ENCODE measurements at places on chromosomes 5 and 9.

GRCh38 chr5:68468322-68468721 lies 252.8 kb downstream of the PIK3R1 start:
- DNase-seq, result no peak

- DNase-seq, result no peak
Observed at GRCh38 chr5:17317473-17317872, 100.0 kb downstream of the BASP1 start.

DNA sequence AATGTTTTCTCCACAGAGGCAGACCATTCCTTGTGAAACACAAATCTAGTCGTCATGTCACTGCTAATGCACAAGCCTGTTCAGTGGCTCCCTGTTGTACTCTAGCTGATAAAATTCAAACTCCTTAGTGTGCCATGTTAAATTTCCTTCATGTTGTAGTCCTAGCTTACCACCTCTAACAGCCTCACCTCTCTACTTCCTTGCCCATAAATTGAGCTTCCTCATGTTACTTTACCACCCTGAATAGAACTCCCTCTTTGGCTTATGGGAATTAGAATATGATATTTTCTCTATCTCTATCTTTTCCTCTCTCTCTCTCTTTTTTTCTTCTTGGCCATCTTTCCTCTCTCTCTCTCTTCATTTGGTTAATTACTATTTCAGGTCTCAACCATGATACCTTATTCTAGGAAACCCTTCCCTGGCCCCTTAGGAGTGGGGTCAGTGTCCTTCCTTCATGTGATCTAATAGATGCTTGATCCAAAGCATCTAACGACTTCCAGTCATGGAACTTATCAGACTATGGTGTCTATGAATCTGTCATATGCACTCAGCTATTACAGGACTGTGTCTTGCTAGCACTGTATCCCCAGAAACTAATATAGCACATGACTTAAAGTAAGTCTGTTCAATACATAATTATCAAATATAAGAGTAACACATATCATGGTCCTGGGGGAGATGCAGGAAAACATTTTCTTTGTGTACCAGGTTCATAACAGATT lies 31.5 kb upstream of the ALDH1A1 start:
- no peak for DNase-seq

GRCh38 chr9:108094676-108094993 lies 605.1 kb upstream of the KLF4 start:
- DNase-seq, result no peak

- DNase-seq, result no peak
Observed at GRCh38 chr9:4272126-4272525, 27.7 kb downstream of the GLIS3 start.

- no peak for DNase-seq
Observed at GRCh38 chr9:81729135-81729534, 39.8 kb upstream of the TLE1 start.

DNA sequence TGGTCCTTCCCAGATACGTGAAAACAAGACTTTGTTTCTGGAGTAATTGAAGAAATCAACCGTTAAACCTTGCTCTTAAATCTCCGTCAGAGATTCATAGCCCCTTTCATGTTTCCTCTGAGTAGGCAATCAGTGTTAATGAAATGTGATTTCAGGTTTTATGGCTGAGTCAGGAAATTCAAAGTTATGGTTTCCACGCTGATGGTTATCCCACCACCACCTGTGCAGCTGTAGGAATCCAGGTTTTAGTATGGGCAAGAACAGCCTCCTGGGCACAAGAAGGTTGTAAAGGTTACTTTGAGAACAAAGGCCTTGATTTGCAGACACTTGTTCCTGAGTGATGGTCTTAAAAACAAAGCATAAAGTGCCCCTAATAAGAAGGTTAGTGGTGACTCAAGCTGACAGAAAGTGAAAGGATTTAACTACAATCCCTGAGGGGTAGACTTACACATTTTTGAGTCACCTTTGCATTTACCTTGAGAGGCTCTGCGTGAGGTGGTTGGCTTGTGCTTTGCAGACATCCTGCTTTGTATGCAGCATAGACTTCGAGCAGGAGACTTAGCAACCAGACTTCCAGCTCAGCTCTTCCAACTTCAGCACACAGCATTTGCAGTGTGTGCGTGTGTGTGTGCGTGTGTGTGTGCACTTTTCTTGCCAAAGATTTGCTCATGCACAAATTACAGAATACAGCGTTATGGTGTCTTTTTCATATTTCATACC lies 159.6 kb downstream of the TLE4 start:
- DNase-seq, result no peak

DNA sequence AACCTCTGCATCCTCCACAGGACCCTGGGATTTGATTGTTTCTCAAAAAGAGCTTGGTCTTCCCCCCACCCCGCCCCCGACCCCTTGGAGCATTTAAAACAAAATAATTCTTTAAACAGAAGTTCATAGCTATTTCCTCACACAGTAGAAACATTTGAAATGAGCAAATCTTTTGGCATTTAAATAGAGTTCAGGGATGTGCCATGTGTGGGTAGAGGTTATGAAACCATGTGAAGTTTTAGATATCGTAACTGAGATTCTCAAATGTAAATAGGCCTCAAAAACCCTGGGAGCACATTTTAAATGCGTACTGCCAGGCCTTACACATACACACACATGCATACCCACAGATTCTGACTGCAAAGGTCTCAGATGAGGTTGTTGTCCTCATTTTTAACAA lies 66.5 kb downstream of the EPB41L4B start:
- no peak for DNase-seq

GRCh38 chr9:74755355-74755754 lies 132.4 kb downstream of the TRPM6 start:
- DNase-seq, result no peak

GRCh38 chr9:15433661-15434060 lies 11.0 kb downstream of the SNAPC3 start:
- DNase-seq, result no peak

- DNase-seq, result no peak
Observed at GRCh38 chr5:74833537-74834266, 32.5 kb downstream of the FAM169A start.

DNA sequence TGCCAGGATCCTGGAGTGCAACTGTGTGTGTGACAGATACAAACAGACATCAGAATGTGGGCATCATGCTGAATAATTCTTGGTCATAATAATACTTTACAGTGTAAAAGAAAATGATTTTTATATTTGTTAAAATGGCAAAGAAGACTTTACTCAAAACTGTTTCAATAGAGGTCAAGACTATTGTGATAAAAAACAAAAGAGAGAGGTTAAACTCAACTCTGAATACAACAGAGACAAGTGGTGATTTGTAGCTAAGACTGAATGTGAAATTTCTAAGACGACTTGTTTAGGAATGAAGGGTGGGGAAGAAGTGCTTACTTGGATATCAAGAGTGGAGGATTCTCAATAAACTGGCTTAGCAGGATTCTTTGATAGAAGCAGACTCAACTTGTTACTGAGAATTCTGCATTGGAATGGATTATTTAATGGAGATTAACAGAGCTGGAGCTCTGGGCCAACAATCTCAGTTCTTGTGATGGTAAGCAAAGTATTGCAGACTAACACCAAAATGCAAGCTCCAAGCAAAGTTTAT lies 457.4 kb upstream of the CDH18 start:
- DNase-seq, result no peak

DNA sequence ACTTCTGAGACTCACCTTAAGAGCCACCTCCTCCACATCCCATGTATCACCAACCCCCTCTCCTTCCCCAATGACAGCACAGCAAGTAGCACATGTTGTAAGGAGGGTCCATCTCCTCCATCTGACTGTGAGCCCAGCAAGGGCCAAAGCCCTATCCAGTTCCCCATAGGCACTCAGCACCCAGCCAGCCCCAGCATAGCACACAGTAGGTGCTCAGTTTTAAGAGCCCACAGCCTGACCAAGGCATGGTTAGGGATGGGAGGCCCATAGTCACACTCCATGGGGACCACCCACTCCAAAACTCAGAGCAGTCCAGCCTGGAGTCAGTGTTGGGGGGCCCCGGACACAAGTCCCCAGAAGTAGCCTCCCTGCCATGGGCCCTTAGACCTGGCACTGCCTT lies 205.7 kb downstream of the CDK5RAP2 start:
- no peak for DNase-seq

Measured in T47D (cell line).